ENCODE measurements at places on chromosomes 6 and 20.

GRCh38 chr6:10589429-10589727 is 68.2 kb downstream of the GCNT2 start:
- DNase-seq, result no peak

DNA sequence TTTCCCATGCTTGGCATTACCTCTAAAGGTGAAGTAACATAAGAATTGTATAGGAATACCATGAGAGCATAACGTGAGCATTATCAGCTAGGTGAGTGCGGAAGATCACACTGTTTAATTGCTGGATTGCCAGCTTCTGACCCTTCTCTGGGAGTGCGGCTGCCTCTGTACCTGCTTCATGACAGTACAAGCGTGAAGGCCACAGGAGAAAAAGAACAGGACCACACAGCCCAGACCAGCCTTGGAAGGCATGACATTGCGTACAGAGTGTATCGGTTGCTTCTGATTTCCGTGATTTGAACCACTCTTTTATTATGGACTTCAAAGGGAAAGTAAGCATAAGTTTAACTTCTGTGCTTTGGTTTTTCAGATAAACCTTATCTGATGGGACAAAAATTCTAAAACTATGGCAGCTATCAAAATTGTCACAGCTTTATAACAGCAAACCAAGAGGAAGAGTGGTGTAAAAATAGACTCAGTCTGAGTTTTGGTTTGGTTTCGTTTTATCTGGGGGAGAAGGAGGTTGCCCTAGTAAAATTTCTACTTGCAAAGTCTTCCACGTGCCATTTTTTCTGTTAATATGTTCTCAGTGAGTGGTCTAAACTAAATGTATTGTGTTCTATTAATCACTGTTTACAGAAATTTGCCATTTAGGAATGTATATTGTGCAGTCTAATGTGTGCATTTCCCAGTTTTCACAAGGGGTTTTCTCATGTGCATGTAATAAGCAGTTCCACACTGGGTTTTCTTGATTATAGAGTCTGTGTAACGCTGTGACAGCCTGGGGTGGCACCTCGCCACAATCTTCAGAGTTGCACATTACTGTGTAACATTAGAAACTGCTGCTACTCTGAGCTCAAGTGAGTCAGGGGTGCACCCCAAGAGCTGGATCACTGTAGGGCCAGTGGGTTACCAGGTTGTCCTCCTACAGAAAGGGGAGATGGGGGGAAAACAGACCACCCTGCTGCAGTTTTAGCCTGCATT is 97.3 kb downstream of the RPP40 start:
- DNase-seq, result no peak

DNA sequence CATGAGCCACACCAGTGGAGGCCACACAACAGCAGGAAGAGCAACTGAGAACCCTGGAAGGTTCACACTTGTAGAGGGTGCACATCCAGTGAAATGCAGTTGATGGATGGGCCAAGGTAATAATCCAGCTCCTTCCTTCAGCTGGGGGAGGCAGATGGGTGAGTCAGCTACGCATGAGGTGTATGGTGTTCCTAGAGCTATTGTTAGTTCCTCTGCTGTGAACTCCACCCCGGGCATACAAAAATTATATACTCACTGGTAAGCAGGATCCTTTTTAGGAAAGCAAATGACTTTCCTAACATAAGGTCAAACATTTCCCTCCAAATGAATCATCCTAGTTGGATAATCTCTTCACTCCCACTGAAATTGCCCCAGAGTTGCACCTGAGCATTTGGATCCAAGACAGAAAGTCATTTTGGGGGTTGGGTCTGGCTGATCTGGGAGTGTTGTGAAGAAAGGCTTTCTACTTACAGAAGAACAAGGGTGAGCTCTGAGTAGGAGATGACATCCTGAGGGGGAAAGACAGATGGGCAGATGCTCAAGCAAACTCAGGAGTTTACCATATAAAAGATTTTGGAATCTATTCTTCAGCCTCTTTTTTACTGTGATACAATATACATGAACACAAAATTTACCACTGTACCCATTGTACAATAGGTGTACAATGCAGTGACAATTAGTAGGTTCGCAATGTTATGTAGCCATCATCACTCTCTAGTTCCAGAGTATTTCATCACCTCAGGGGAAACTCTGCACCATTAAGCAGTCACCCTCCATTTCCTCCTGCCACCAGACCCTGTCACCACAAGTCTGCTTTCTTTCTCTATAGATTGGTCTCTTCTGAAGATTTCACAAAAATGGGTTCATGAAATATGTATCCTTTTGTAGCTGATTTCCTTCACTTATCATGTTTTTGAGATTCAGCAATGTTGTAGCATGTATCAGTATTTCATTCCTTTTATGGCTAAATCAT is 11.1 kb downstream of the HLA-F start:
- no peak for DNase-seq

DNA sequence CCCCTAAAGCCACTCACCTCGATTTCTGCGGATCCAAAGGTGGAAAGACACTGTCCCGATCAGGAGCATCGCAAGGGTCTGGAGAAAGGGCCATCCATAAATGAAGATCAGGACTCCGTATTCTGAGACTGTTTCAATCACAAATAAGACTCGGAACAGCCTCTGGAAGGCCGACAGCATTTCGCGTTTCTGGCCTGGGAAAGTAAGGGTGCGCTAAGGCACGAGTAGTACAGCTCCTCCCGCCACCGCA is 44.6 kb downstream of the DPPA5 start:
- DNase-seq, result no peak

- no peak for DNase-seq
Observed at GRCh38 chr6:147676495-147677199, 168.2 kb downstream of the SAMD5 start.

GRCh38 chr6:41200296-41200900 is 551 bp downstream of the TREML2 start:
- DNase-seq, result peak; percentile 51

GRCh38 chr20:21083825-21084325 is 22.3 kb downstream of the LINC00237 start:
- DNase-seq, result no peak

- no peak for DNase-seq
Observed at GRCh38 chr6:6026513-6027205, 19.9 kb upstream of the NRN1 start.

DNA sequence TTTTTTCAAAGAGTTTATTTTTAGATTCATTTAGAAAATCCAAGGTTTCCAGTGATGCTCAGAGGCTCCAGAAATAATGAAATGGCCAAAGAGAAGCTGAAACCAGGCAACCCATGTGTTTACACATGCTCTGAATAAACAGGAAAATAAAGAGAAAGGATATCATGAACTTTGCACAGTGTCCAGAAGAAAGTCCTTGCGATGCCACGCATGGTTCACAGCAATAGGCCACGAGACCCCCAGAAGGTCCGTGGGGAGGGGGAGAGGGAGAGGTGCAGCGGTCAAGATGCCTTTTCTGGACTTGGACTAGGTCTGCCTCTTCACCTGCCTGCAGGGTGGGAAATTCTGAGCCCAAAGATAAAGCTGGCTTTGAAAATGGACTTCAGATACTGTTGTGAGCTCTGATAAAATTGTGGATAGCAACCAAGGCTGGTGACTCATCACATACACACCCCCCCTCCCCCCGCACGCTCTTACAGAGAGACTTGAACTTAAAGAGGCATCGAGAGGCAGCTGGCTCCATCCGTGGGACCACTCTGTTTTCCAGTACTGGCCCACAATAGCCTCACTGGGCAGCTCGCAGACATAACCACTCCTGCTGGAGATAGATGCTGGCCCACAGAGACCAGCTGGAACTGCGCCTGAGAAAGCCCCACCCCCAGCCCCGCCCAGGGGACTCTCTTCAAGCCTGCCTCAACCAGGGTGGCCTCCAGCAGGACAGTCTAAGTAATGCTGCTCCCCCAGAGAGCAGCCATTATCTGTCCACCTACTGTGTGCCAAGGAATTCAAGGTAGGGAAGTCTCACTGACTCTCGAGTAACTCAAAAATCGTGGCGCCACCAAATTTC is 21.2 kb upstream of the NFATC2 start:
- no peak for DNase-seq

- DNase-seq, result no peak
Observed at GRCh38 chr20:10728873-10729670, 55.3 kb upstream of the JAG1 start.

DNA sequence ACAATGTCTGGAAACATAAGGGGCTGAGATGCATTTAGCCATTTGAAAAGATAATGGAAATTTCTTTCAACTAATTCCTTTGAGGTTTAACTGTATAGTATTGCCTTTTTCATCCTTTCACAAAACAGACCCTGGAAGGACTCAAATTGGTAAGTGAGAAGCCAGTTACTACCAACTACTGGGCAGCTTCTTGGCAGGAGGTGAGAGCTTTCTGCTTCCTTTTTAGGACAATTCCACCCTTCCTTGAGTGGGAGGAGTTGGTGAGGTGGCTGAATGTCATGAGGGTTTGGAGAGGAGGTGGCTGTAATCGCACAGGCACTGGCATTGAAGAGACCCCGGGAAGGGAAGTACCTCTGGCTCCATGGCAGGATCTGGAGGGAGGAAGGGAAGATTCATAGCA is 341.1 kb downstream of the NRN1 start:
- DNase-seq, result no peak

Measured in activated effector memory CD4-positive, alpha-beta T cell treated with Interleukin-2 at 50 U/mL for 16 hours (primary cell).